GM03348 (cell line): ENCODE measurements at places on chromosomes 7 and 10.

- DNase-seq = peak; percentile 80
These were observed 51.7 kb downstream of the ADRA2A start for GRCh38 chr10:111128331-111129180.

DNA sequence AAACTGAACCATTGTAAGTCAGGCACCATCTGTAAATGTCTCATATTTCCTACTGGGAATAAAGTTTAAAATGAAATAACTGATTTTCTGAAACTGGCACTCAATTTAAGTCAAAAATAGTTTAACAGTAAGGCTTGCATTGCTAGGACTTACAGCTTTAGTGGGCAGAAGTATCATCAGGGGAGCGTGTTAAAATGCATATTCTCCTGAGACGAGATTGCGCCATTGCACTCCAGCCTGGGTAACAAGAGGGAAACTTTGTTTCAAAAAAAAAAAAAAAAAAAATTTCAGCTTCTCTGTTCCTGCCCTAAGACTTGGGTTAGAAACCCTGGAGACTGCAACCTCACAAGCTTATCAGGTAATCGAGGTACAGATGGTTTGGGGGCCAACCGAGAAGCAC lies 65.4 kb downstream of the UBE3C start:
- DNase-seq = no peak

GRCh38 chr10:7944215-7944480 lies 110.3 kb upstream of the GATA3 start:
- no peak for DNase-seq

- DNase-seq = no peak
These were observed 233.8 kb downstream of the KCNMA1 start for GRCh38 chr10:77403761-77404160.
